NCI-H2171 treated with DMSO at 0.1 percent for 48 hours (cell line): ENCODE measurements at places on chromosomes 4 and X.

DNA sequence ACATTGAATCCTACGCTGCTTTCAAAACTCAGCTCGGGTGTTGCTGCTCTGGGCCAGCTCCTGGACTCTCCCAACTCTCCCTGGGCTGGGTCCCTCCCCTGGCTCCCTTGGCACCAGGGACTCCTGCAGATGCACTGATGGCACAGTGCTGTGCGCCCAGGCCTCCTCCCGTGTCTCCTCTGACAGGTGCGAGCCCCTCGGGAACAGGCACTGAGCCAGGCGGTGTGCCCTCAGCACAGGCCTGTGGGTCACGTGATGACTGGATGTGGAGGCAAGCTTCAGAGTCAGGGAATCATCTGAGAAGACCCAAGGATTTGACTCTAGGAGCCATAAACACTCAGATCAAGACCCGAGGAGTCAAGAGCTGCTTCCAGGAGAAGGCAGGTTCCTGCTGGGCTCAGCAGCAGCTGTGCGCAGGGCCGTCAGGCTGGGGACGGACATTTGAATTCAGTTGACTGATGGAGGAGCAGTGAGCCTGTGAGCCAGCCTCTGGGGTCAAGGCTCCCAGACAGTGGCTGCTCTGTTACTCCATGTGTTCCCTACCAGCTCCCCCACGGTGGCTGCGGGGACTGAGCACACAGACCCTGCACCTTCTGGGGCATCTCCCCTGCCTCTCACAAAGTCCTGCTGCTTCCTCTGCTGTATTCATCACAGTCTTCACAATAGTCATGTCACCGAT is 33.0 kb downstream of the NAT8L start:
- peak; percentile 19 for DNase-seq

DNA sequence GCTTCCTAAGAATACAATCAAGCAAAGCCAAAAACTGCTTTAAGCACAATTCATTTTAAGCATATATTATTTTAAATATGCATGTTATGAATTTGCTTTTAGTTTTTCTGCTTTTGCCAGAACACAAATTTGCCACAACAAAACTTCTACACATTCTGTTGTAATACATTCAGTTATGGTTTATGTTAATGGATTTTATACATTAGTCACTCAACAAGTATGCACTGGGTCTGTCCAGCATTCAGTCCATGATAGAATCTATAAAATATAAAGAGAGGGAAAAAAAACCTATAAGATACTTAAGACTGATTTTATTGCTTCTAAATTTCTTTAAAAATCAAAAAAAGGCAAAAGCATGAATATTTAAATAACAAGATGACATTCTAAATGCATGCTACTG is 22.2 kb downstream of the IQCM start:
- DNase-seq: no peak

- DNase-seq: no peak
These were observed 95.9 kb downstream of the WDFY3 start for GRCh38 chr4:84870398-84871163.

DNA sequence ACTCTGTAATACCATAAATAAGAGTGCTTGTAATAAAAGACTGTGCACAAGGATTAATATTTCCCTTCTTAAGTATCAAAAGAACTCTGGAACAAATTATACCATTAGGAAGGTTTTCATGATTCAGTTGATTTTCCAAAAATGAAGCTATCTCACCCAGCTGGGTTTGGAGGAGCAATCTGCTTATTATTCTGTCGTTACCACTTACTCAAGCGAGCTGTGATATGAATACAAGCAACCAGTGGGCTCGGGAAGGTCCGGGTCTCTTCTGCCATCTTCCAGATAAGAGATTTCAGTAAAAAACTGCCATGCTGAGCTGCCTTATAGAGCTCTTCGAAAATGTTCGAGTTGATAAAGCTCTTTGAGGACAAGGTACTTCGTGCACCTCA is 15.3 kb downstream of the SMIM20 start:
- DNase-seq: no peak

DNA sequence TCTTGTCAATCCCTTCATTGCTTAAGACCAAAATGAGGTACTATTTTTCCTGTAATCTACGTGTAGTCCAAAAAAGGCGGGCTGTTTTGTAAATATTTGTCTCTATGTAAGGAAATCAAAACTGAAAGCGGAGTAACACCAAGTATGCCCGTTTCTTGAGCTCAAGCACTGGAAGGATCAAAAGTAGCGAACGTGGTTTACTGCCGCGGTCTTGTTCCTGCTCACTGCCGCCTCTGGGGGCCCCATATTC is 71.5 kb downstream of the AFF1 start:
- DNase-seq: no peak

- no peak for DNase-seq
These were observed 1005.8 kb downstream of the PCDH18 start for GRCh38 chr4:136526517-136526916.

DNA sequence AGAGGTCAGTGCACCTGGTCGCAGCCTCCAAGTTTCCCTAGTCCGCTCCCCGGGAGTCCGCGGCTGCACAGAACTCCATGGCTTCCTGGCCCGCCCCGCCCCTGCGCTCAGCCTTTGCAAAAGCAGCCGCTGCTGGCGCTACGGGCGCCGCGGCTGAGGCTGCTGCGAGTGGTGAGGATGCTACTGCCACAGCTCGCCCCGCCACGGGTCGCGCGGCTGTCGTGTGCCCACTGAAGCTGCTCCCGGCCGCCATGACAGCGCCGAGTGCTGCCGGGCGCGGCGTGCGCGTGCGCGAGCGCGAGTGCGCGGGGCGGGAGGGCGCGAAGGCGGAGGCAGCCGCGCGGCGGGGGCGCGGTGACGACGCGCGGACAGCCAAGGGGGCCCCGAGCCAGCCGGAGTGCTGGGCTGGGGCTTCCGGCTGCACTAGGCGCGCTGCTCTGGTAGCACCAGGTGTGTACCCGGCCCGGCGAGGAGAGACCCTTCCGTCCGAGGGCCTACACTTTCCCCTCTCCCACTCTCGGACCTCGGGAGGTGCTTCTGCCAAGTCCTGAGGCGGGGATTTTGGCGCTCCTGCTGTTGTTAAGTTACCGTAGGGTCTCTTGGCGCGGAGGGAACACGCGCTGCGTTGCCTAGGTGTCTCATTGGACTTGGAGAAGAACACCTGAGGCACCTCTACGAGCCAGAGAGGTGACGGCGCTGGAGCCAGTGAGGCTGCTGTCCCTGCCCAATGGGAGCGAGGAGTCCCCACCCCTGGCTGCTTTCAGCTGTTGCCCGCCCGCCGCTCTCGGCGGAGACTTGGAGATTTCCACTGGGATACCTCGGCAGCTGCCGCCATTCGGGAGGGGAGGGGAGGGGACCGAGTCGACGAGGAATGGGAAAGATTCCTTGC is 619 bp upstream of the LRBA start:
- DNase-seq: peak; percentile 85

GRCh38 chr4:80010316-80010715 is 62.7 kb downstream of the ANTXR2 start:
- DNase-seq: no peak

- no peak for DNase-seq
These were observed 67.8 kb downstream of the ZNF674 start for GRCh38 chrX:46477435-46477834.

DNA sequence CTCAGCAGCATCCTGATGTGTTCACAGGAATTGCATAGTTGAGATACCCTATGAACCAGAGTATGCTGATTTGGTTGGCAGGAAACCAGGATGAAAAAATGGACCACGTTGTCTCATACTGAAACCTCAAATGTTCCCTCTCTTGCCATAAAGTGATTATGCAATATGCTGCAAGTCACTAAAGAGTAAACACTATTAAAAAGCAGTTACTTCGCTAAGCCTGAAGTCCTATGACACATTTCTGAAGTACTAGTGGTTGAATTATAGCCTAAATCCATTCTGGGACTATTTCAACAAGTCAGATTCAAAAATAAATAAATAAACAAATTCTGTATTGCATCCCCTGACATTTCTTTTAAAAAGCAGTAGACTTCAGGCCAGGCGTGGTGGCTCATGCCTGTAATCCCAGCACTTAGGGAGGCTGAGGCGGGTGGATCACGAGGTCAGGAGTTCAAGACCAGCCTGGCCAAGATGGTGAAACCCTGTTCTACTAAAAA is 106.0 kb upstream of the NAP1L5 start:
- no peak for DNase-seq

- no peak for DNase-seq
These were observed 916.7 kb downstream of the TECRL start for GRCh38 chr4:63492515-63492914.

DNA sequence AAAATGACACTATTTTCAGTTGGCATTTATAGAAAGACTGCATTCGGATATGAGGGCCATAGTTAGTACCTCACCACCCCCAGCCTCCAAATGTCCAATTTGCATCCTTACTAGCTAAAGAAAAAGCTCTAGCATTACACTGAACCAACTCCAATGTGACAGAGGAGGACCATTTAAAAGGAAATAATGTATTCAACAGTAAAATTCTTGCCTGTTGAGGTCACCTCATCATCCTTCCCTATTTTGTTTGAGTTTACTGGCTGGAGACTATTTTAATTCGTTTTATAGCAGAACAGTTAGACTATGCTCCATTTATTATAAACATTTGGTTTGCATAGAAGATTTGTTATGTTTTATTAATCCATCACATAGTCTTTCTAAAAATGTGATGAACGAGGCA is 88.2 kb upstream of the PPARGC1A start:
- no peak for DNase-seq

GRCh38 chr4:117873779-117874178 is 160.5 kb upstream of the NDST3 start:
- DNase-seq: no peak
